Left cardiac atrium (tissue), 4 donors: ENCODE measurements at places on chromosomes 1 and 21. TPM values are rescaled to one million over a fixed set of nuclear protein-coding genes. Genes with fewer than 3 reads are reported as not detected.

Gene VANGL2
- total RNA-seq: 4.1 TPM

Gene TSPEAR
- total RNA-seq: 0.39 TPM

Gene SCNM1
- total RNA-seq: 19.4 TPM

Gene NUAK2
- 1.2 TPM for total RNA-seq

Gene HSD3B1
- total RNA-seq: not detected
